ENCODE measurements at places on chromosomes 12 and 14.

GRCh38 chr14:100071545-100071944, 6.3 kb downstream of the EVL start:
- no peak for DNase-seq

- no peak for DNase-seq
Measured at GRCh38 chr12:118534003-118534402, 157.6 kb downstream of the SUDS3 start.

DNA sequence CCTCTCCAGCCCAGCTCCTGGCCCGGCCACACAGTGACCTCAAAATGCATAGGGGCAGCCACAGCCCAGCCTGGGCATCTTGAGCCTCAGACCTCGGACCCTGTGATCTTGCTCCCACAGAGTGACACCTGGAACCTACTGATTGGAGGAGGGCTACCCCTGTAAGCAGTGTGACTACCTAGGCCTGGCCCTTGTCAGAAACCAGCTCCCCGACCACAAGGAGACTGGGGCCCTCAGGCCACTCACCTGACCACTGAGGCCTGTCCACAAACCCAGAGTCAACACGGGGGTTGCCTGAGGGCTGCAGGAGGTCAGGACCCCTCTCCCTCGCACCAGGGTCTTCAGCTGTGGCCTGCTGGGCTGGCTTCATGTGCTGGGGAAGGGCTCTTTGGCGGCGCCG, 9.0 kb downstream of the ANHX start:
- no peak for DNase-seq

- DNase-seq: no peak
Measured at GRCh38 chr14:63573581-63573980, 30.4 kb upstream of the PPP2R5E start.

DNA sequence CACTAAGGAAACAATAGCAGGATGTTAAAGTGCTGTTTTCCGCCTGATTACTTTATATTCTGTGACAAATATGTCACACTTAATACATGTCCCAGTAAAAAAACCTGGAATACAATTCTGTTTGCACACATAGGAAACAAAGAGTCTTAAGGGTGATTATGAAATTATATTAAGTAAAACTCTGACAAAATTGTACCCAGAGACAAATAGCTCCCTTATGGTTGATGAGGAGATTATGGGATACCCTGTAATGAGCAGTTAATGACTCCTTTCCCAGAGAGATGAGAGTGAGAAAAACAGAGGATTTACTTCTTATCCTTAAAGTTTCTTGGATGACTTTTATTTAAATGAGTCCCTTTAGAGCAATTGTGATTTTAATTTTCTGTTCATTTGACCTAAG, 370.6 kb downstream of the PDZRN4 start:
- no peak for DNase-seq

- DNase-seq: no peak
Measured at GRCh38 chr12:24307716-24308335, 358.4 kb upstream of the SOX5 start.

DNA sequence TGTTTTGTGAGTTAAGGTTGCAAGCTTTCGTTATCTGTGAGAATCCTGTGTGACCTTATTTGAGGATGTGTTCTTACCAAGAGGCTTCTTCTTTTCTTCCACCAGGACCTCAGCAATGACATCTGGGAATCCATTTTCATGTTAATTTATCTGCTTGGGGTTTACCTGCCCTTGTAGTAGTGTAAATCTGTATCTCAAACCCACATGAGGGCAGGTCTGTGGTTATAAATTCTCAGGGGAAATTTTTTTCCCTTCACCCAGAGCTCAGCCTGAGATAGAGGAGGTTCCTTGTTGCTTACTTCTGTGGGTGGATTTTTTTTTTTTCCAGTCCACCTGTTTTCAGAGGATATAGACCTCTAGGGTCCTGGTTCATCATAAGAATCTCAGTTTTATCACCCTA, 70.8 kb downstream of the AKAP6 start:
- no peak for DNase-seq

- DNase-seq: no peak
Measured at GRCh38 chr14:68486809-68487208, 306.1 kb downstream of the ZFP36L1 start.

- DNase-seq: no peak
Measured at GRCh38 chr12:68080577-68080976, 79.0 kb downstream of the IFNG start.

DNA sequence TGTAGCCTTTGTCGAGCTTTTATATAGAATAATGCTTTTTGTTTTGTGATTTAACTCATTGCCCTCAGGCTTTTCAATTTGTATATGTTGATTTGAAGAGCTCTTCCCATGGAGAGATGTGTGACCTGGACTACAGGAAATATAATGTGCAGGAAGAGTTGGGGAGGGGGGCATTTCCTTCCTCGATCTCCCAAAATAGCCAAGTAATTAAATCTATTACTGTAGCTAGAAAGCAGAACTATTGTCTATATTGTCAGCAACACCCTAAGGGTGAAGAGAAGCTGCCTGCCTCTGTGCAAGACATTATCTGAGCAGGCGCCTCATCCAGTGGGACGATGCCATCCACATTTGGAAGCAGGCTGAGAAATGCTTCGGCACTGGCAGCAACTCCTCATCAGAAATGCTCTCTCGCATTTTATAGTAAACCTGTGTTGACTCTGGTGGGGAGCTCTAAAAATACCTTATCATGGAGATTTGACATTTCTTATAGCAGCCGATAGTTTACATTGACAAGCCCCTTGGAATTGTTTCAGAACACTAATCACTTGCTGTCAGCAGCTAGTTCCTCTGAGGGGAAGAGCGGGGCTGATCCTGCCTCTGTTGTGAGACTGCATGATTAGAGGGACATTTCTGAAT, 392.5 kb upstream of the RGS6 start:
- DNase-seq: no peak

- no peak for DNase-seq
Measured at GRCh38 chr12:23707270-23707669, 242.2 kb downstream of the SOX5 start.

DNA sequence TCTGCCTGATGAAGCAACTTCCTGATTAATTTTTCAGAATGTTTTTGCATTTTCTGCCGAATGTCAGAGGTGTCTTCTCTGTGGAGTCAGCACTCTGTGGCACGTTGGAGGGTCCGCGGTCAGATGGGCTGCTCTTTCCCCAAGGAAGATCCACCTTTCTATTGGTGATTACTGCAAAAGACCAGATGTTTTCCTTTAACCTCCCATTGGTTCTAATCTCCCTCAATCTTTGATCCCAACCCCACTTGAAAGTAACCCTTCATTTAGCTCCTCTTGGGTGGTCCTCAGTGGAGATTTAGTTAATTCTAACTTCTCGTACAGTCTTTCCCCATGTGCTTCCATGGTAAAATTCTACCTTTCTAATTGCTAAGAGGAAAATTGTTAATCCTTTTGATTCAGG, 397.7 kb upstream of the DDHD1 start:
- no peak for DNase-seq

GRCh38 chr12:56987551-56988053, 18.7 kb downstream of the ZBTB39 start:
- peak; percentile 42 for DNase-seq

- peak; percentile 75 for DNase-seq
Measured at GRCh38 chr14:35342489-35343010, 50.4 kb downstream of the PSMA6 start.

DNA sequence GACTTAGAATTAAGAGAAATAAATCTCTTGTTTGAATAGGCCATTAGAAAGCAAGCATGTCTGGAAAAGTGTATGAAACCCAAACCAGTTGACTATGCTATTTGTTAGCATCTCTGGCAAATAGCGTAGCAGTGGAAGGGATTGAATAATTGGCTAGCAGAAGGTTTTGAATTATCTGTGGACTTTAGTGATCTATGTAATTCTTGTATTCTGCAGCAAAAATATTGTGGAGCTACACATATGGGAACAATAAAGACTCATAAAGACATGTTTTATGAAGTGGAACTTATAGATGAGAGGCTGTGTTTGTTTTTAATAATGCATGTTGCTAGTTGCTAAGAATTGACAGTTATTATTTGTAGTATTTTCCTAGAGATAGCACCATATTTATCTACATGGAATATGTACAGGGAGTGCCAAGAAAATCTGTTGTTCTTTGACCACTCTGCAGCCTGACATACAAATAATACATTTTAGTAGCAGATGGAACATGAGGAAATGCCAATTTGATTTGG, 4.7 kb downstream of the SRGAP1 start:
- DNase-seq: no peak

GRCh38 chr12:59075141-59075540, 154.8 kb upstream of the LRIG3 start:
- DNase-seq: no peak

DNA sequence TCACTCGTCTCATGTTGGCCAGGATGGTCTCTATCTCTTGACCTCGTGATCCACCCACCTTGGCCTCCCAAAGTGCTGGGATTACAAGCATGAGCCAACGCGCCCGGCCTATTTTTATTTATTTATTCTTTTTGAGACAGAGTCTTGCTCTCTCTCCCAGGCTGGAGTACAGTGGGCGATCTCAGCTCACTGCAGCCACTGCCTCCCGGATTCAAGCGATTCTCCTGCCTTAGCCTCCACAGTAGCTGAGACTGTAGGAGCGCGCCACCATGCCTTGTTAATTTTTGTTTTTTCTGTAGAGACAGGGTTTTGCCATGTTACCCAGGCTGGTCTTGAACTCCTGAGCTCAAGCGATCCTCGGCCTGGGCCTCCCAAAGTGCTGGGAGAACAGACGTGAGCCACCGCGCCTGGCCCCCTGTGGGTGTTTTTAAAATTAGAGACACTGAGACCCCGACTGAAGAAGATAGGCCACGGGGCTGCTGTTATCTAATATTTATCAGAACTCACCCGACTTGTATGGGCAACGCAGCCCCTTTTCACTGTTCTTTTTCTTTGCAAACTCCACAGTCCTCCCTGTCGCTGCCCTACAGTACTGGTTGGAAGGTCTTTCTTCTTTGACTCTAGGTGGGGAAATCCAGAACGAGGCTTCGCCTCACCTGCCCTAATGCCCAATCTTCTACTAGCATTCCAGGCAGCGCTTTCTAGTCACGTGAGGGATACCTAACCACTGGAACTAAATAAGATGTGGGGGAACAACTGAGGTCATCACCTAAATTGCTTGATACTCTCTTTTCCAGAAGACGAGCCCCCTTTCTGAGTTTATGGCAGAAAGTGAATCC, 1.4 kb upstream of the GABARAPL1 start:
- DNase-seq: peak; percentile 30

- no peak for DNase-seq
Measured at GRCh38 chr12:58095002-58095401, 153.6 kb downstream of the ATP23 start.

DNA sequence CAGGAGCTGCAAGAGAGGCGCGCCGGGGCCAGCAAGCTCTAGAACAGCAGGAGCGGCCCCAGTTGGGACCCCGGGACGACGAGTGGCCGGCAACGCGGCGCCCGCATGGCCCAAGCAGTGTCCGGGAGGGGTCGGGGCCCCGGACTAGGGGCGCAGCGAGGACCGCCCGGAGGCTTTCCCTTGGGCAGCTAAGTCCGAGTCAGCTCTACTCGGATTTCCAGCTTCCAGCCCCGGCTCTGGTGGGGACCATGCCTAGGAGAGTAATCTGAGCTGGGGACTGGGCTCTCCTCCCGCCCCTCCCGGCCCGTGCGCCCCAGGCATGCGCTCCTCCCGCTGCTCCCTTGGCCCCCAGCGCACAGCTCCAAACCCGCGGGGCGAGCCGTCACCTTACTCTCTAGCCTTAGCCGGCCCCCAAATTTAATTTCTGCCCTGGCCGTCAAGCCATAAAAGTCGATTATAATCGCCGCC, 41.6 kb upstream of the CAPRIN2 start:
- DNase-seq: peak; percentile 33

DNA sequence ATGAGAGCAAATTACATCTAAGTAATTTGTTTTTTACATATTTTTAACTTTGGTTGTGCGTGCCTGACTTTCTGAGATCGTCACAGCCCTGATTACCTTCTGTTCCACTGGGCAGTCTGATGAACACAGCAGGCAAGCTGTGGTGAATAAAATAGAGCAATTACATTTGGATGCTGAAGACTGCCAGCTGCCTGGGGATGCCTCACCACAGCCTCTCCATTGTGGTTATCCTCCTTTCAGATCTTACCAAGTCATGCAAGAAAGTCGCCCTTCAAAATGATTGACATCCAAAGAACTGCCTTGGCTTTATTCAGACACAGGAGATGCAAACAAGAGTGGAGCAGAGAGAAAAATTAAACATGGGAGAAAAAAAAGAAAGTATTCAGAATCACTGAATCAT, 456.6 kb upstream of the TMPO start:
- no peak for DNase-seq

DNA sequence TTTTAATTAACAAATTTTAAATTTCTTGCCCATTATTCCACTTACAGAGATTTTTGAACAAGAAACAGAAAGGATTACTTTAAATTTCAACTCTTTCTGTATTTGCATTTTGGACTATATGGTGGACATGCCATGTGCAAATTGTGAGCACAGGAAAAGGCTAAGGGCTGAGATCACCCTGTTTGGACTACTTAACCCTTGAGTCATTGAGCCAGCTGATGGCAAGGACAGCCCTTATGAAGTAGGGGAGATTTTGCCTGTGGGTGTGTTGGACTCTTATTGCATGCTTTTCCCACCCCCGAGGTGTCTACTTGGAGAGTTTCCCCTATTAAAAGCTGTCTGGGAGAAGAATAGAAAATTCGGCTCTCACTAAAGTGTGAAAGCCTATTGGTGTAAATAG, 17.2 kb downstream of the DERA start:
- DNase-seq: no peak

GRCh38 chr14:25042362-25043299, 7.3 kb downstream of the STXBP6 start:
- no peak for DNase-seq

- DNase-seq: no peak
Measured at GRCh38 chr12:27578689-27579372, 54.8 kb downstream of the PPFIBP1 start.

DNA sequence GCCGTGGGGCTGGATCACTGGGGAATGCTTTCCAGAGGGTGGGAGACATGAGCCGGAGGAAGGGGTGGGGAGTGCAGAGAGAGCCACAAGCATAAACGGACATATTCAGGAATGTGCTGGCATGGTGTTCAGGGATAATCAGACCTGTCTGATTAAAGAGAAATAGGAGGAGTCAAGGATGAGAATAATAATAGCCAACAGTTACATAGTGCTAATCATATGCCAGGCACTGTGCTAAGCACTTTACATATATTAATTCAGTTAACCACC, 43.7 kb downstream of the LTBP2 start:
- no peak for DNase-seq

DNA sequence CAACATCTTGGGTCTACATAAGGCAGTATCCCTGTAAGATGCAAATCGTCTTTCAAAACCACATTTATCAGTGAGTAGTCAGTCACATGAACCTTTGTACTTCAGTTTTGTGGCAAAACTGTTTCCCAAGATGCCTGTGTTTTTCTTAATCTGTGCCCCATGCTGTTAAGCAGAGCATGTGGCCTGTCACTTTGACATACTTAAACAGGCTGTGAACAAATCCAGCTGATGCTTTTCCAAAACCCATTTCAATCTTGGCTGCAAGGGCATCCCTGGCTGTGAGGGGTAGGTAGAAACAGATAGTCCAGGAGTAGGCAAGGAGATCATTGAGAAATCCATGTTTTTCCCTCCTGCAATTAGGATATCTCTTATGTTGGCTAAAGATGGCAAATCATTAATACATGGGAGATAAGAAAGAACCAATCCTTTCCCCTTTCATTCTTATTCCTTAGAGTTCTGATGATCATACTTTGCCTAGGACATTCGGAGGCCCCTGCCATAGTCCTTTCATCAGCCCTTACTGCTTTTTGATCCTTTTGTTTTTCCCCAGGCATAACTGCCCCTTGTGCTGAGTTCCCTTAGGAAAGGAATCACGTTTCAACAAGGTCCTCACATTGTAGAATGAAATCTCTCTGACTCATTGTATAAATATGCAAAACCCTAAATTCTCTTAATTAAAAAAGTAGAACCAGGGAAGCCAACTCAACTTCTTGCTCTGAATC, 121.1 kb upstream of the EEA1 start:
- DNase-seq: no peak

Data from gastrocnemius medialis (tissue), 4 donors.